ENCODE measurements at places on chromosomes 13 and 19.
A peak's percentile ranks its signal among the peaks of the same experiment; 100 is the strongest.

GRCh38 chr19:40688987-40689338, 1.5 kb downstream of the NUMBL start:
- peak overlapping the region; percentile 95 for H3K27ac ChIP-seq
- H3K27me3 ChIP-seq, result no peaks in the 10 kb centered on the region
- peak overlapping the region; percentile 74 for H3K4me3 ChIP-seq
- H3K4me1 ChIP-seq, result peaks cover 36% of the 10 kb centered on the region
- peaks cover 53% of the 10 kb centered on the region for H3K36me3 ChIP-seq
- DNase-seq, result no peak

DNA sequence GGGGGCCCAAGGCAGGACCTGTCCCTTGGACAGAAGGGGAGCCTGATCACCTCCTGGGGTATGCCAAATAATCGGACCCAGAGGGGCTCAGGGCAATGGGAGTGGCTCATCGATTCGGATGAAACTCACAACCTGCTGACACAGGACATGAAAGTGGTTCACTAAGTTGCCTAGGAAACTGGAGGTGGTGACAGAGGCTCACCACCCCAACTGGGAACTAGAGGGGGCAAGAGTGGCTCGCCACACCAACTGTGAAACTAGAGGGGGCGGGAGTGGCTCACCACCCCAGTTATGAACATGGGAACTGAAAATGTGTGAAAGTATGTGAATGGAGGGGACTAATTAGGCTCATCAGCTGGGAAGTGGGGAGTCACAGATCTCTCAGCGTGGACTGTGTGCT, 46.3 kb upstream of the ZNF737 start:
- no peak overlapping the region for H3K27ac ChIP-seq
- no peak for DNase-seq

DNA sequence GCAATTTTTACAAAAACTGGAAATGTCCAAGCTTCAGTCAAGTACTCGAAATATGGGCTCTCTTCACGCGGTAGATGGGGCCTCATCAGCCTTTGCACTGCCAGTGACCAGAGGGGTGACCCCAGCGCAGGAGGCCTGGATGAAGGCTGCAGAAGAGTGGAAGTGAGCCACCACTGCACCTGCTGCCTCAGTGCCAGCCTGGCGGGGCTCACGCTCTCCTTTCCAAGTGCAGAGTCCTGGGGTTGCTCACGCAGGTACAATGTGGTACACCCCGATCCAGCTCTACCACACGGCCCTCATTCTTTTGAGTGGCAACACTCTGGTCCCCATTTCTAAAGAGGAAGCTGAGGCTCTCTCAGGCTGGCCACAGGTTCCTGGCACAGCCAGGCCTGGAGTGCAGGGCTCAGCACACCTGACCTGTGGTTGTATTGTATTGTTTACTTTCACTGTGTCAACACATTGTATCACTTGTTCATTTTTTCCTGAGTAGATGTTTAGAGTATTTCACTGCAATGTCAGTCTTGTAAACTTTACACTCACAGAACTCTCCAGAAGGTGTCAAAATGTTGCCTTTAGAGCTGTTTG, 97.3 kb upstream of the SOX1 start:
- no peaks in the 10 kb centered on the region for H3K4me1 ChIP-seq
- no peak overlapping the region for H3K27ac ChIP-seq
- no peaks in the 10 kb centered on the region for H3K36me3 ChIP-seq
- peaks cover 42% of the 10 kb centered on the region for H3K27me3 ChIP-seq
- no peak for DNase-seq

DNA sequence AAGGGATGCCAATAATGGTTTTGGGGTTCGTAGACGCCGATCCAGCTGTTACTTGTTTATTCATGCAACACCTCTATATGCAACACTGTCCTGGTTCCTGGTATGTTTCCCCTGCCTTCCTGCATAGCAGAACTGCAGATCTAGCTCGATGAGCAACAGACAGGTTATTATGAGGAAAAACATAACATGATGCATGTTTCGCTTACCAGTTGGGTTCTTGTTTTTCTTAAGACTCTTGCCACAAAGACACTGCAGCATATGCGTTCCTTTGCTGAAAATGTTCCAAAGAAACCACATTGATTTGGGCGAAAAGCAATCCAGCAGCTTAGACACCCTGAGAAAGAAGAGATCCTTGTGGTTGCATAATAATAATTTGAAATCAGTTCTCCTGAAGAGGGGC, 583 bp downstream of the FGF14 start:
- H3K36me3 ChIP-seq, result no peaks in the 10 kb centered on the region
- no peak for DNase-seq
- peak overlapping the region; percentile 47 for H3K4me3 ChIP-seq
- H3K4me1 ChIP-seq, result no peaks in the 10 kb centered on the region
- H3K27me3 ChIP-seq, result peaks cover 35% of the 10 kb centered on the region
- H3K27ac ChIP-seq, result no peak overlapping the region

DNA sequence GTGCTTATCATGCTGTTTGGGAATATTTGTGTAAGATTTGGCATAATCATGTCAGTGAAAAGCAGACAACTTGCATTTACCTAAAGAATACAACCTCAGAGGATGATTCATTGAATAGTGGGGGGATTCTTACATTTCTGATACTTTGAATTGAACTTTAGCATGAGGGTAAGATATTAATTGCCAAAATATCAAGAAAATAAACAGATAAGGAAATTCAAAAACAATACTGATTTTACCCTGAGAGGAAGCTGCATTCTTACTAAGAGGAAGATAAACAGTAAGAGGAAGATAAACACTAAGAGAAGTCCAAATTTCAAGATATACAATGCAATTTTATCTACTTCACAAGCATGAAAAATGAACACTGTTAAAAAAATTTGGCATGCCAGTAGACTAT, 2564.3 kb upstream of the PCDH20 start:
- H3K4me1 ChIP-seq, result no peaks in the 10 kb centered on the region
- H3K4me3 ChIP-seq, result no peak overlapping the region
- no peak overlapping the region for H3K27ac ChIP-seq
- no peaks in the 10 kb centered on the region for H3K36me3 ChIP-seq
- no peak for DNase-seq

GRCh38 chr13:91313103-91313502, 34.4 kb upstream of the MIR17HG start:
- no peak overlapping the region for H3K4me3 ChIP-seq
- no peak overlapping the region for H3K27ac ChIP-seq
- H3K36me3 ChIP-seq, result no peaks in the 10 kb centered on the region
- no peaks in the 10 kb centered on the region for H3K4me1 ChIP-seq
- H3K27me3 ChIP-seq, result no peaks in the 10 kb centered on the region
- no peak for DNase-seq

DNA sequence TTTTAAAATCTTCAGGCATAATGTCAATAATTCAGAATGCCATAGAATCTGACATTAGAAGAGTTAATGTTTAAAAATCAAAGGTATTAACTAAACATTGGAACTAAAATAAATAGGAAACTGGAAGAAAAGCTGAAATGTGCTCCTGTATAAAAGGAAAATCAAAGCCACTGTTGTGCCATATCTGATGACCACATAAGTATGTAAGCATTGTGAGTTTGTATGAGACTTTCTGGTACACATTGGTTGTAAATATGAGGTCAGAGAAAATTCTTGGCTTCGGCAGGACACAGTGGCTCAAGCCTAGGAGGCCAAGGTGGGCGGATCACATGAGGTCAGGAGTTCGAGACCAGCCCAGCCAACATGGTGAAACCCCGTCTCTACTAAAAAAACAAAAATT, 48.3 kb upstream of the INTS6 start:
- H3K27me3 ChIP-seq, result no peaks in the 10 kb centered on the region
- no peak overlapping the region for H3K4me3 ChIP-seq
- no peak overlapping the region for H3K27ac ChIP-seq
- no peak for DNase-seq

GRCh38 chr13:67137044-67137735, 92.9 kb downstream of the PCDH9 start:
- no peaks in the 10 kb centered on the region for H3K36me3 ChIP-seq
- H3K27ac ChIP-seq, result no peak overlapping the region

DNA sequence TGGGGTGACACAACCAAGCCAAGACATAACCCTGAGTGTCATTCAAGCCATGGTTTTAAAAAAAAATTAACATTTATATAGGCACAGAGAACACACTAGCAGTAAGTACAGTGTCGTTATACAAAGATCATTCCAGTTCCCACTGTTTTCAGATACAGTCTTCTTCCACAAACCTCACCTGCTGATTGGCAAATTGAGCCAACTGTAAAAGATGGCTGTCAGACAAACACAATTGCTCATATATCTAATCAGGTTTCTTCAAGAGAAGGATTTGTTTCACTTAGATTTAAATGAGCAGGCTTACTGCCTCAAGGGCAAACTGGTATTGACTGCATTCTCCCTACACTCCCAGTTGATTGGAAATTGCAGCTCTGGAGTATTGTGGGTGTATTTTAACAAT, 308.9 kb downstream of the RBM26 start:
- no peaks in the 10 kb centered on the region for H3K27me3 ChIP-seq
- DNase-seq, result no peak
- H3K4me3 ChIP-seq, result no peak overlapping the region
- H3K36me3 ChIP-seq, result no peaks in the 10 kb centered on the region

DNA sequence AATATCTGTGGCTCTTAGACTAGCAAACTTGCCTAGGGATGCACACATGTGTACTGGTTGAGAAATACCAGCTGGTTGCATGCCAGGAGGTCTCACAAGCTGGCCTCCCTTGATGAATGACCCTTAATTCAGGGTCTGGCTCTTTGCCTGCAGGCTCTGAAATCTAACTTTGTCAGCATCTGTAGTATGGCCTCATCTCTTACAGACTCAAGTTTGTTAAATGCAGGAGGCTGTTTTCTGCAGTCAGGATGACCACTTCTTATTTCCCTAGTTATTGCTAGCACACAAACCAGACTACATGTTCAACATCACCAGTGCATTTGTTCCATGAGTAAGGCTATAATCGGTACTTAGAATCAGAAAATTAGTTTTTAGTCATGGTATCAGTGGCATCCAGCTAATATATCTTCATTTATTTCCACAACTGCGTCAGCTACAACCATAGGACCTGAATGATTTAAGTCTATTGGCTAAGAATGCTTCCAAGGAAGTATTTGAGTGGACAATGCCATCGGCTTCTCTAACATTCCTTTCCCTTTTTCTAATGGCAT, 23.3 kb upstream of the POSTN start:
- peaks cover 5% of the 10 kb centered on the region for H3K4me1 ChIP-seq
- no peaks in the 10 kb centered on the region for H3K36me3 ChIP-seq
- no peak for DNase-seq
- H3K27ac ChIP-seq, result no peak overlapping the region
- H3K4me3 ChIP-seq, result no peak overlapping the region

DNA sequence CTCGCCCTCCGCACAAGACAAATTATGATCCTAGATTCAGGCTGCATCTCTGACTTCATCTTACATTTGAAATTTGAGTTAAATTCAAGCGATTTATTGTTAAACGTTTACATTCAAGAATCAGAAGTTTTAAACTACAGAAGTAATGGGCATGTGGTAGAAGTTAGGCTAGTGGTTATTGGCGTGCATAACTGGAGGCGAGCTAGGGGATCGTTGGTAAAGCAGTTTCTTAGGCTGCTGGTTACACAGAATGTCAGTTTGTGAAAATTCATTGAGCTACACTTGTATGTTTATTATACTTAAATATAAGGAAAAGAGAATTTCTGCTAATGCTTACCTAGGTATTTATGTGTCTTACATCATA, 733 bp upstream of the CDX2 start:
- no peaks in the 10 kb centered on the region for H3K36me3 ChIP-seq
- H3K27ac ChIP-seq, result no peak overlapping the region
- DNase-seq, result no peak
- H3K4me3 ChIP-seq, result no peak overlapping the region
- peaks cover 100% of the 10 kb centered on the region for H3K27me3 ChIP-seq

DNA sequence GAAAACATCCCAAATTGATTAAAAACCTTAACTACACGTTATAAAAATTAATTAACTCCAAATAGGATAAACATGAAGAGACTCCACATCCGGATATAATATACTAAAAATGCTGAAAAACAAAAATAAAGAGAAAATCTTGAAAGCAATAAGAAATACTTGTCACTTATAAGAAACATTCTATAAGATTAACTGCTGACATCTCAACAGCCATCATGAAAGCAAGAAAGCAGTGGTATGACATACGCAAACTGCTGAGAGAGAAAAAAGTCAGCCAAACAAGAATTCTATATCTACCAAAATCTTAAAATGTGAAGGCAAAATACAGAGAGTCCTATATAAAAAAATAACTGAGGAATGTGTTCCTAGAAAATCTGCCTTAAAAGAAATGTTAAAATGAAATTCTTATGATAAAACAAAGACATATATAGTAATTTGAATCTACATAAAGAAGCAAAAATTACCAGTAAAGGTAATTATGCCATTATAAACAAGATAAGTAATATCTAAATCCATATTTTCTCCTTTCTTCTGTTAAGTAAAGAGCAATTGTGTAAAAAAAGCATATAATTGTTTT, 1851.1 kb downstream of the PCDH9 start:
- no peak for DNase-seq
- H3K27ac ChIP-seq, result no peak overlapping the region

DNA sequence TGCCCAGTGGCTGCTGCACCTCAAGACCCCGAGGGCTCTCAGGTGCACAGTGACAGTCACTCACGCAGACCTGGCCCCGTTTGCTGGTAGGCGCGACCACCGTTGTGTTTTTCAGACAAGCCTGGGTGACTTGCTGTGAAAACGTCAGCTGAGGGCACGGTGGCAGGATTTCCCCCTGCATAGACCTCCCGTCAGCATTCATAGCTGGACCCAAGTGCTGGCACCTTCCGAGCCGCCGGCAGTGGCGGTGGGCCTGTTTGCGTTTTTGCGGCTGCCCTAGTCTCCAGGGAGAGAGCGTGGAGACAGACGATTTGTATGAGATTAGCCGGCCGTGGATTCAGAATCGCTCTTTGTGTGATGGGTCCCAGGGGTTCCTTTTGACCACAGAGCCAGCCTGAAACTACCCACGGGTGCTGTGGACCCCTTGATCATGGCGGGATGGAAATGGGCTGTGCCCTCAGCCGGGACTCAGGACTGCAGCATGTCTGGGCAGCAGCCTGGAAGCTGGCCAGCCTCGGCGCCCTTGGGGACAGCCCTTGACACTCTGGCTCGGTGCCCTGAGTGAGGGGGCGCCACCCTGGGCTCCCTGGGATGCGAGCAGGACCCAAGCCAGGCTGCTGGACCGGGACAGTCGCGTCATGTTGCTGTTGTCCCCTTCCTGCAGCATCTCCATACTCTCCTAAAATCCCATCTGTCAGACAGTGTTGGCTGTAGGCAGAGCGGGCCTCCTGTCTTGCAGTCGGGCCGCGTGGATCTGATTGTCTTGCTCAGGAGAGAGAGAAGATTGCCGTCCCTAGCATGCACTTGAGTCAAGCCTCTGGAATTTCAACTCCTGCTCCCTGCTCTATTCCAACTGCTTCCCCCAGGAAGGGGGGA, 8.6 kb downstream of the KDM4B start:
- H3K36me3 ChIP-seq, result no peaks in the 10 kb centered on the region
- H3K27ac ChIP-seq, result peak overlapping the region; percentile 66
- H3K4me1 ChIP-seq, result peaks cover 48% of the 10 kb centered on the region
- peak overlapping the region; percentile 25 for H3K4me3 ChIP-seq
- peak; percentile 63 for DNase-seq

GRCh38 chr19:16627193-16627927, 644 bp downstream of the MED26 start:
- H3K27ac ChIP-seq, result peak overlapping the region; percentile 81
- no peak for DNase-seq
- peak overlapping the region; percentile 65 for H3K4me3 ChIP-seq
- no peaks in the 10 kb centered on the region for H3K27me3 ChIP-seq
